T1000 (cell line): ENCODE measurements at places on chromosomes 6 and 20.

- no peak for DNase-seq
These were observed 73.4 kb upstream of the RNF24 start for GRCh38 chr20:4088766-4089165.

DNA sequence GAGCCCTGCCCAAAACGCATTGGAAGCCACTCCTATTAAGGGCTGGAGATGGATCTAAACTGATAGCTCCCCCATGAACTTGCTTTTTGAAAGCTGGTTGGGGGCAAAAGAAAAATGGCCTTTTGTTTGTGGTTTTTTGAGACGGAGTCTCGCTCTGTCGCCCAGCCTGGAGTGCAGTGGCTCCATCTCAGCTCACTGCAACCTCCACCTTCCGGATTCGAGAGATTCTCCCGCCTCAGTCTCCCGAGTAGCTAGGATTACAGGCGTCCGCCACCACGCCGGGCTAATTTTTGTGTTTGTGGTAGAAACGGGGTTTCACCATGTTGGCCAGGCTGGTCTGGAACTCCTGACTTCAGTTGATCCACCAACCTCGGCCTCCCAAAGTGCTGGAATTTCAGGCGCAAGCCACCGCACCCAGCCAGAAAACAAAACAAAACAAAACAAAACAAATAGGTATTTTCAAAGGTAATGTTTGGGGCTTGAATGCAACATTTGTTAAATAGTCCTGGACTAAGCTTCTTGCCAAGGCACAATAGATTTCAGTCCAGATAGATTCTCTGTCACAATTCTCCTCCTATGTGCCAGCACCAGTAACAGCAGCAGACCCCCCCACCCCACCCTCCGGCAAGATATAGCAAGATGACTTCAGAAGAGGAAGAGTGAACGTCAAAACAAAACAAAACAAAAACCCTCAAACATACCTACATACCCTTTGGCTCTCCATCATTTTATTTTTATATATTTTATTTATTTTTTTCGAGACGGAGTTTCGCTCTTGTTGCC lies 26.5 kb upstream of the ABT1 start:
- no peak for DNase-seq

DNA sequence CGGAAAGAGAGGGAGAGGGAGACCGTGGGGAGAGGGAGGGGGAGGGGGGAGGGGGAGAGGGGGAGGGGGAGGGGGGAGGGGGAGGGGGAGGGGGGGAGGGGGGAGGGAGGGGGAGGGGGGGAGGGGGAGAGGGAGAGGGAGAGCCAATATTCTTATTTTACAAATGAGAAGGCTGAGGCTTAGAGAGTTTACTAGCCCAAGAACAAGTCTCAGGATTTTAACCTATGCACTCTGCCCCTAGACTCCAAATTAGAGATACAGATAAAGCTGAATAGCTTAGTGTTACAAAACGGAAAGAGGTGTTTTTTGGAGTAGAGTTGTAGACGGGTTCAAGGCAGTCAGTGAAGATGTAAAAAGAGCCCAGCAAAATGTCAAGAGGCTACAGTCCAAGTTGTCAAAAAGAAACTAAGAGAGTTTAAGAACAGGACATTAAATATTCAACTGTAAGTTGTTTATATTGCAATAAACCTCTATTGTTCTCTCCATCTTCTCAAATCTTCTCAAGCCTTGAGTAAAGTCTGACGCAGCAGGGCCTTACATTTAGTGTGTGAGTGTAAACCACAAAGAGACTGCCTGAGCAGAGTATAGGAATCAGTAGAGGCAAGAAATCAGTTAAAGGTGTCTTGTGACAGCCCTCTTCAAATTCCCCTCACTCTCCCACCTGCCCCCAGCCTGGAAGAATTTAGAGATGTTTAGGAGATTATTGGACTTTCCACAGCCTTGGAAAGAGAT lies 34.9 kb upstream of the AKIRIN2 start:
- DNase-seq = no peak

GRCh38 chr6:70315079-70315751 lies 12.3 kb upstream of the COL9A1 start:
- DNase-seq = no peak

DNA sequence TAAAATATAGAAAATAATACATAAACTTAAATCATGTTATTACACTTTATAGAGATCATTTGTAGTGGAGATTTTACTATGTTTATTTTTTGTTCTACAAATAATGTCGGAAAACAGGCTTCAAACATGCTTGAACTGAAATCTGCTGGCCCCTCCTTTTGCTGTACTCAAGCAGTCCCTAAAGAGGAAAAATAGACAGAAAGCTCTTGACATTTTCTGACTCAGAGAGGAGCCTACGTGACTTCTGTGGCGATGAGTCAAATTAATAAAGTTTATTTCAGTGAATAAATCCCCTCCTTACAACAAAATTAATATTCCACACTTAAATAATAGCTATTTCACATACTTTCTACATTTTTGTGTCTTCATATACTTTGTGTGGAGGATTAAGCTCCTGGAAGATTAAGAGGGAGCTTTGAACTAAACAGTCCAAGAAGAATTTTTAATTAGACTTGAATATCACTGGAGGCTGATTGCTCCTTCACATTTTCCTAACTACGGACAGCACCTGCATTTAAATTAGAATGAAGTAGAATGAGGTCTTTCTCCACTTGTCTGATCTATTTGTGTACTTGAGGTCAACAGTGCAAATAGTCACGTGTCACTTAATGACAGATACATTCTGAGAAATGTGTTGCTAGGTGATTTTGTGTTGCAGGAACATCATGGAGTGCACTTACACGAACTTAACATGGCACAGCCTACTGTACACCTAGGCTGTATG lies 1.7 kb upstream of the TREM1 start:
- DNase-seq = no peak

DNA sequence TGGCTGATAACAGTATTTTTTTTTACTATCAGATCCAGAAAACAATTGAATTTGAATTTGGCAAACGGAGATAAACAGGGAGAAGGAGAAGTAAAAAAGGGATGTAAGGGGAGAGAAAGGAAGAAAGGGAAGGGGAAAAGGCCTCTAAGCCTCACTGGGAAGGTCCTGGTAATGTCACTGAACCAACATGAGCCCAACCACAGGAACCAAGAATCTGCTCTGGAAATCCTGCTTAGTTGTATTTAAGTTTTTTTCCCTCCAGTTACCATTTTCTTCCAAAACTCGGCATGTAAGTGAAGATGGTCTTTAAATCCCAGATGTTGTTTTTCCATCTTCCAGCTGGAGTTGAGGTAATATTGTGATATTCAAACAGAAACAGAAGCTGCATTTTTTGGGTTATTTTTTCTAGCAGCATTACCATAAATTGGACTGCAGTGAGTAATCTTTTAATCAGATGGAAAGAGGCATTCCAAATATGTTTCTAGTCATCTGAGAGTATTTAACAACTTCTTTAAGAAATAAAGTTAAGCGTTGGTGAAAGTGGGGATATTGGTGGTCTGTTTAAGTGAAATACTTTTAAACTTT lies 91.1 kb downstream of the TXNDC5 start:
- no peak for DNase-seq

DNA sequence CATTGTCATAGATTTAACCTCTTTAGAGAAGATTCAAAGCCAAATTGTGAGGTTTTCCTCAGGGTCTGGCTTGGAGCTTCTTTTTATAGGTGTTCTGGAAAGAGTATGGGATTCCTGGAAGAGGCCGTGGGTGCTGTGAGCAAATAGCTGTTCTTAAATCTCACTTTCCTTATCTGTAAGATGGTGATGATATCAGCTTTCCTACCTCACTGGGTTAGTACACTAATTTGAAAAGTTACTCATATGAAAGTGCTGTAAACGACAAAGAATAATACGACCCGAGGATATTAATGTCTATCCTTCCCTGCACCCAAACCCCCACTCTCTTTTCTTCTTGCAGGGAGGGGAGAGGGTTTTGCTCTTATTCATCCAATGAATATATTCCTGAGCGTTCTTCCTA lies 116.9 kb upstream of the ENPP5 start:
- no peak for DNase-seq

DNA sequence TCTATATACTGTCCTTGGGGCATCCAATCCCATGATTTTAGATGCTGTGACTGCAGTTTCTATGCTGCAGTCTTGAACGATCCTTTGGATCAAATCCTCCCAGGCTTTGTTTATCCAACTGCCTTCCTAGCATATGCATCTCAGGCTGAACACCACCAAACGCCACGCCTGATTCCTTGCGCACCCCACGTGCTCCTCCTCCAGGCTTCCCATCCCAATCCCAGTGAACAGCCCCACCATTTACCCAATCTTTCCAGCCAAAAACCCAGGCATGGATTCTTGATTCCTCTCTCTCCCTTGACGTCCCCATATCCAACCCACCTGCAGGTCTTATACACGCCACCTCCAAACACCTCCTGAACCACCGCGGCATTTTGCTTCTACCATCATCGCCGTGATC lies 7.8 kb downstream of the PDE10A start:
- DNase-seq = no peak

GRCh38 chr6:43468748-43469681 lies 8.4 kb upstream of the TJAP1 start:
- no peak for DNase-seq

- DNase-seq = no peak
These were observed 102.6 kb downstream of the MRPL14 start for GRCh38 chr6:44024574-44025219.

- DNase-seq = no peak
These were observed 77.4 kb downstream of the ASXL1 start for GRCh38 chr20:32435449-32436107.

DNA sequence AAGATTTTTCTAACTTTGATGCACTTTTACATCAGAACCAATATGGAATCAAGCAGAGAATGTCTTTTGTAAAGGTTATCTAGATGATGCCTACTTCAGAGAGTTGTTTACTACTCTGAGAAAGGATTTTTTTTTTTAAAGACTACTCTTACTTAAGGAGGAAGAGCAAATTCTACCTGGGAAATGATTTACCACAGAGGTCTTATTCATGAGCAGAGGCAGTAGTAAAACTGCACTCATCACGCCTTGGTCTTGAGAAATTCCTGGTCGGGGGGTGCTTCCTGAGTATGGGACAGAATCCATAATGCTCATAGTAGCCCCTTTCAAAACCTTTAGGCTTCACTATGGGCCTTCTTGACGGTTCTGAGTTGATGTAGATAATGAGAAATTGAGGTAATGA lies 241.8 kb upstream of the PREP start:
- no peak for DNase-seq

DNA sequence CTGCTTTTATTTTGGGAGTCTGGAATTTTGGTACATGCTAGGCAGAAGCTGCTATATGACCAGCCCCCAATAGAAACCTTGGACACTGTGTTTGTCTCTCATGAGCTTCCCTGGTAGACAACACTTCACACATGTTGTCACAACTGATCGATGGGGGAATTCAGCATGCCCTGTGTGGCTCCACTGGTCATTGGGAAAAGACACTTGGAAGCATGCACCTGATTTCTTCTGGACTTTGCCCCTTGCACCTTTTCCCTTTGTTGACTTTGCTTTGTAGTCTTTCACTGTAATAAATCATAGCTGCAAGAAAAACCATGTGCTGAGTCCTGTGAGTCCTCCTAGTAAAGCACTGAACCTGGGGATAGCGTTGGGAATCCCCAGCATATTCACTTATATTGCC lies 7.9 kb upstream of the WFDC10A start:
- DNase-seq = no peak

- no peak for DNase-seq
These were observed 82.1 kb upstream of the DTNBP1 start for GRCh38 chr6:15744818-15745402.

DNA sequence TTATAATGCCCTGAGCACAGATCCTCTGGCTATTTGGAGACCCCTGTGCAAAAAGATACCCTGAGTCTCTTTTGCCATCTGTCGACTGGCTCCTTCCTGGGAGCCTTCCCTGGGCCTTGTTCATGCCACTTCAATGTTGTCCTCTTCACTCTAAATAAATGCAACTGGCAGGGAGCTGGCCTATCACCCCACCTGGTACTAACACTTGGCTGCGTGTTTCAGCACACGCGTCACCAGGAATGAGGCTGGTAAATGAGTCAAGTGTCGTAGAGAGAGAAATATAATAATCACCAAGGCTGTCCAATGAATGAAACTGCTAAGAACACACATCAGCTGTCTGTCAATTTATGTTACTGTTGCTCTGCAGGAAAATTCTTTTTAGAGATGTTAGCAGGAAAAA lies 374.6 kb upstream of the JARID2 start:
- no peak for DNase-seq

DNA sequence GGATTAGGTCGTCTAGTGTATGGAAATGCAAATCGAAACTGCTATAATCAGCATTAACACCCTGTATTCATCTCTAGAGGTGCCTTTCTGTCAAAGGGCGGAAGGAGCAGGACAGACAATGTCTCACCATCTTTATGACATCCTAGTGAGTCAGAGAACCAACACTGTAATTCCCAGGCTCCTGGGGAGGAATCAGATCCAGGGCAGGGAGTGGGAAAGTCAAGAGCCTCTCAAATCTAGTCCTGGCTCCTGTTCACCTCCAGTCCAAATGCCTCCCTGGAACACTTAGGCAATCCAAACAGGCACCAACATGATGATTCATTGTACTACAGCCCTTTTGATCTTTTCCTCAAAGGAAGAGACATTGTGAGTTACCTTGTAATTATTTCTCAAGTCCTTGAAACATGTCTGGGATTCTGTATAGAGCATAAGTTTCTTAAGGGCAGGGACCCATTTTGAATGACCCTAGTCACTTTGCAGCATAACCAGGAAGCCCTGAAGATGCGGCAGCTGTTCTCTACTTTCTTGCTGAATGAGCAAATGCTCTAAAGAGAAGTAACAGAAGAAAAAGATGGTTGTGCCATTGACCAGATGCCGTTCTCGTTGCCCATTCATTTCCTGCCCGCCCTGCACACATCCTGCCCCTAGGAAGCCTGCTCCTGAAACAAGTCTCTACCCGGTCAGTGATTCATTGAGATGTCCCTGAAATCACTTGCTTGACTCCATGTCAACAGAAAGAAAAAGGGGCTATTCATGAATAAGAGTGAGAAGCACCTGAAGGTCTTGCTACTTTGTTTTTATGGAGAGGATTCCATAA lies 112.8 kb upstream of the JARID2 start:
- DNase-seq = peak; percentile 65

DNA sequence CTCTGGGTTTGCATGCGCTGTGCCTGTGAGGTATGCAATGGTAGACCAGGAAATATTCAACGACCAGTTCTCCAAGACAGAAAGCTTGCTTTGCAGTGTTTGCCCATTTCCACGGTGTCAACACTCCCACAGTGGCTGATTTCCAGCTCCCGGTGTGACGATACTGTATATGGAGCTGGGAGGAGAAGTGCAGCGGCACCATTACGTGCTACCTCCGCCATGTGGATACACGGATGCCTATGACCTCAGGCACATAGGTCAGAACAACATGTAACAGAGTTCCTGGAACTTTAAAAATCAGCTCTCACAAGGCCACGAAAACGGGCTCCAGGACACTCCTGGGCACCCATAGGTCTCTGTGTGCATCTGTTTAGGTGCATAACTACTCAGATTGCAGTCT lies 51.1 kb downstream of the NFATC2 start:
- no peak for DNase-seq

GRCh38 chr6:12584631-12585405 lies 131.7 kb upstream of the PHACTR1 start:
- no peak for DNase-seq

- no peak for DNase-seq
These were observed 2.5 kb downstream of the FYN start for GRCh38 chr6:111870742-111871064.
